ENCODE measurements at places on chromosomes 11 and 22.

GRCh38 chr22:39428597-39429071 is 28.2 kb upstream of the MGAT3 start:
- no peak for DNase-seq

DNA sequence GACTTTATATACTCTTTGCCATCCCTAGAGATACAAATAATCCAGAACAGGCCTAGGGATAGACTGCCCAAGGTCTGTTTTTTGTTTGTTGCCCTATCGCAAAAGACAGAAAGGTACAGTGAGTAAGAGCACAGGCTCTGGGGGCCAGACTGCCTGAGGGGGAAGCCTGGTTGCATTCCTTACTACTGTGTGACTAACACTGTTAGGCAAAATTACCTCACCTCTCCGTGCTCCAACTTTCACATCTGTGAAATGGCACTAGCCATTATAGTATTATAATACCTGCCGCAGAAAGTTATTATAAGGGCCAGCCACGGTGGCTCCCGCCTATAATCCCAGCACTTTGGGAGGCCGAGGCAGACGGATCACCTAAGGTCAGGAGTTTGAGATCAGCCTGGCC is 14.5 kb downstream of the SLC35F2 start:
- DNase-seq = no peak

GRCh38 chr11:79809487-79809886 is 368.7 kb upstream of the TENM4 start:
- DNase-seq = no peak

- DNase-seq = no peak
Observed at GRCh38 chr22:26995235-26995634, 337.8 kb downstream of the MIAT start.

- DNase-seq = no peak
Observed at GRCh38 chr11:125512106-125512505, 16.0 kb upstream of the FEZ1 start.

- no peak for DNase-seq
Observed at GRCh38 chr11:64608046-64608445, 17.0 kb downstream of the SLC22A12 start.

DNA sequence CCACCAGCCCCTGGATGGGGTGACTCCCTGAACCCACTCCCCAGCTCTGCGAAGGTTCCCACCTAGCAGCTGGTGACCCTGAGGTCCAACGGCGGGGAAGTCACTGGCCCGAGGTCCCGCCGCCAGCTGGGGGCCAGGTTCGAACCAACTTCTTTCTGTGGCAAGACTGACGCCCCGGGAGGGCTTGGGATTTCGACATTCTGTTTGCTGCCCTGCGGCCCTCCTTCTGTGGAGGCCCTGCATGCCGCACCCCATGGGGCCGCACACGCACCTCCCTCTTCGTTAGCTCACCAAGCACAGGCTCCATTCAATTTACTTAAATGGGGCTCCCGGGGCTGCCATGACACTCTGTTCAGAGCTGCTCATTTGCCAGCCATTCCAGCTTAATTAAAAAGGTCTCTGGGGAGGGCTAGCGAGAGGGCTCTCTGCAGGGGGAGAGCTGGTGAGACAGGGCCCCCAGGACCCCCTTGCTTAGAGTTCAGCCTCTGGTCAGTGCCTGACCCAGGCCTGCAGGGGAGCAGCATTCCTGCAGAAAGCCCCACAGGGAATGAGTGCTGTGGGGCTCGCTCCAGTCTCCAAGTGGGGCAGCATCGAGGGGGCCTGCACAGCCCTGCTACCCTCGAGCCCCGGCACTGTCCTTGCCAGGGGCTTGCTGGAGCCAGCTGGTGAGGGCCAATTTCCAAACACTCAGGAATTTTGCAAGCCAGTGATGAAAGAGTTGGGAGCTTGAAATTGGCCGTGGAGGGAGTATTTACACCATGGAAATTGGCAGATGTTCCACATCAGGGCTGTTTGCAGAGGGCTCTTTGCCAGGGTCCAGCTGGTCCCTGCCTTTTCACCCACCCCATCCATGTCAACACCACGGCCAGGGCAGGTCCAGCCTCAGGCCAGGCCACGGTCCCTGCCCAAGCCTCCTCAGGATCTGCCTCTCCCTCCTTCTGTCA is 80.8 kb downstream of the CACNA1I start:
- no peak for DNase-seq

- no peak for DNase-seq
Observed at GRCh38 chr22:42978453-42979103, 36.4 kb downstream of the PACSIN2 start.

DNA sequence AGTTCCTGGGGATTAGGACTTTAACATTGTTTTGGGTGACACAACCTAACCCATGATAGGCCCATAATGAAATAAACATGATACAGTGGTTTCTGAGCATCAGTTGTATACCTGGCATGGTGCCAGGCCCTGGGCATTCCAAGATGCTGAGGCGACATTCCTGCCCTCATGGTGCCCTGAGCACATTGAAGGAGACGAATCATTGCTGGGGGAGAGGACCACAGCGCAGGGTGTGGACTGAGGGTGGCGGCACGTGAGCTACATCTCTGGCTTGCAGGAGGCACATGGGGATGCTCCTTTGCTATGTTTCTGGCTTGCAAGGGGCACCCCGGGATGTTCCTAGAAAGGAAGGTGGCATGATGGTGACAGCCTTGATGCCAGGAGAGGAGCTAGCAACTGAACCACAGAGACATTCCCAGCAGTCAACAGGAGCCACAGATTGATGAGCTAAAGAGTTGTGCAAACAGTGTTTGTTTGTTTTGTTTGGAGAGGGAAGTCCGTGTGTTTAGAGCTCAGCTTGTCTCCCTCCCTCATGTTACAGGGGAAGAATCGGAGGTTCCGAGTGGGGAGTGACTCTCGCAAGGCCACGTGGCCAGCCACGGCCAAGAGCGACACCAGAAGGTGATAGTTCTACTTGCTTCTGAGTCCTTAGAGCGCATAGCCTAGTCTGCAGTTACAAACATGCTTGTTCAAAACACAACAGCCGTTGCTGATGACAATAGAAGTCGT is 106.4 kb downstream of the MIAT start:
- DNase-seq = no peak

- DNase-seq = peak; percentile 78
Observed at GRCh38 chr11:117843666-117844484, 19.3 kb upstream of the FXYD2 start.

DNA sequence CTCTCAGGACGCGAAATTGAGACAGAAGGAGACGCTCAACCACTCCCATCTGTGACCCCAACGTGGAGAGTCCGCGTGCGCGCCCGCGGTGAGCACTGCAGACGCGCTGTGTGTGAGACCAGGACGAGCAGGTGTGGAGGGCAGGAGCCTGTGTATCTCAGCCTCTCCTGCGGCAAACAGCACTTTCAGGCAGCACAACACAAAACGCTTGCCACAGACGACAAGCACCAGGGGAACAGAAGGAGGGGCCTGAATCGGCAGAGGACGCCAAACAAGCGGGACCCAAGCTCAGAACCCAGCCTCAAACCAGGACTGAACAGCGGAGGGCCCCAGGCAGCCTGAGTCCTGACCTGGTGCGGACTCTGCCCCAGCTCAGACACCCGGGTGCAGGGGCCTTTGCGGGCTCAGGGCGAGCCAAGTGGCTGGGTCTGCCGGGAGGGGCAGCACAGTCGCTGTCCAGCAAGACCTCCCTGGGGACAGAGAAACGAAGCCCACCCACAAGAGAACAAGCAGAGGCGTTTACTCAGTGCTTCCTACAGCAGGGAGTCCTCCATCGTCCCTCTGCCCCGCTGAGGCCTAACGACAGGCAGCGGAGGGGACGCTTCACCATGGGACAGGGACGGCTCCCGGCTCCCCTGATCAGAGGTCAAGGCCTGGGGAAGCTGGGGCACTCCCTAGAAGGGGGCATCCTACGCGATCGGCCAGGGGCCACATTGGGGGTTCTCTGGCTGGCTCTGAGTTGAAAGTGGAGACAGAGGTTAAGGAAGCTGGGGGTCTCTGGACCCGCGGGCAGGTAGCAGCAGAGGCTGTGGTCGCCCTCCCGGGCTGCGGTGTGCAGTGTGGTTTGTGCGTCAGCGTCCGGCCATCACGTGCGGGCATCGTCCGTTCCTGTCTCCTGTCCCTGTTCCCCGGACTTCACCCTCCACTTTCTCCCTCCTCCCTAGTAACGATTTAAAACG is 560.8 kb downstream of the BRD1 start:
- no peak for DNase-seq

DNA sequence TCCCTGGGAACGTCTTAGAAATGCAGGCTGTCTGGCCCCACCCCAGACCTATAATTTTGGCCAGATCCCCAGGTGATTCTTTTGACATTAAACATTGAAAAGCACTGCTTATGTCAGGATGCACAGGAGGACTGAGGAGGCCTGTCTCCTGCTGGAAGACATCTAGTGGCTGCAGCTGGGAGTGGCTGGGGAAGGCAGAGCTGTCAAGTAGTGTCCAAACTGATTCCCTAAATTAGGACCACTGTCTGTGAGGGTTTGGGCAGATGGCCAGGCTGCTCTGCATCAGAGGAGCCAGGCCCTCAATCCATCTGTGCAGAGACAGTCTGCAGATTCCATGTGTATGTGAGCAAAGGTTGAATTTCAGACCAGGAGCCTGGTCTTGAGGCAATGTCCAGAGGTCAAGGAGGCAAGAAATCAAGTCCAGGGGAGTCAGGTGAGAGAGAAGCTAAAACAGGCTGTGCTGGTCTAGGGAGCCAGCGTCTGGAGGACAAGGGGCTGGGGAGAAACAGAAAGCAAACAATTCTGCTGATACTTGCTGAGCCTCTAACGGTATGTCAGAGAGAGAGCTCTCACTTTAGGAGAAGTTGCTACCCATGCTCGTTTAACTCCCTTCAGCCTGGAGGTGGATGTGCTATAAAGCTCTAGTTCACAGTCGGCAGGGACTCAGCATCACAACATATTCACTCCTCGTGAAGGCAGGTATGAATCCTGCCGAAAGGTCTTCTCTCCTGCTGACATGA is 15.3 kb upstream of the SYTL2 start:
- DNase-seq = peak; percentile 49

GRCh38 chr11:3353066-3353465 is 25.9 kb downstream of the ZNF195 start:
- DNase-seq = no peak

DNA sequence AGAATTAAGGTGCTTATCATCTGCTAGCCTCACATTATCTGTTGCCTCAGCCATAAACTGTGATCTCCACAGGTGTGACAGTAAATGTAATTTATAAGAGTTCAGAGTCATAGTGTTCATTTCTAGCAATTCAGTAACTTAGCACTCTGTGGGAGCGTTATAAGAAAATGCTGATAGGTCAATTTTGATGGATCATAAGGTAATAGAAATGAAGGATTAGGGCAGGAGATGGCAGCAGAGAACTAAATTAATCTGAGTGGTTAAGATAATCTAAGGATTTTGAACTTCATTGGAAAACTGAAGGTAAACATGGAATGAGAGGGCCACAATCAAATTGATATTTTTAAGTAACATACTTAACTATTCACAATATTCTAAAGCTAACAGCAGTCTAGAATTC is 26.5 kb upstream of the SLC22A9 start:
- no peak for DNase-seq

DNA sequence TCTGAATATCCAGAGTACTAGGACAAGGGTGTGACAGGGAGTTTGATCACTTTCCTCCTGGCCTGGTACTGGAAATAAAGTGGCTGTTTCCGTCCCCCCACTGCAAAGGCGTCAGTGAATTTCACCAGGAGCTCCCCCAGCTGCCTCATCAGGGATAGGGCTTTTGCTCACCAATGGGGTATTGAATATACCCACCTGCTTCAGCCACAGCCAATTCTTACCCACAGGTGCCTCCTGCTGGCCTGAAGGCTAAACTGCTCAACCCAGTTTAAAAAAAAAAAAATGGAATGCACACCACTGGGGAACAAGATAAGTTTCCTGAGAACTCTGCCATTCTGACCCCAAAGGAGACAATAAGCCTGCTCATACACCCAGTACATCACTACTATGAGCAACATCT is 65.3 kb upstream of the MS4A8 start:
- DNase-seq = peak; percentile 56

DNA sequence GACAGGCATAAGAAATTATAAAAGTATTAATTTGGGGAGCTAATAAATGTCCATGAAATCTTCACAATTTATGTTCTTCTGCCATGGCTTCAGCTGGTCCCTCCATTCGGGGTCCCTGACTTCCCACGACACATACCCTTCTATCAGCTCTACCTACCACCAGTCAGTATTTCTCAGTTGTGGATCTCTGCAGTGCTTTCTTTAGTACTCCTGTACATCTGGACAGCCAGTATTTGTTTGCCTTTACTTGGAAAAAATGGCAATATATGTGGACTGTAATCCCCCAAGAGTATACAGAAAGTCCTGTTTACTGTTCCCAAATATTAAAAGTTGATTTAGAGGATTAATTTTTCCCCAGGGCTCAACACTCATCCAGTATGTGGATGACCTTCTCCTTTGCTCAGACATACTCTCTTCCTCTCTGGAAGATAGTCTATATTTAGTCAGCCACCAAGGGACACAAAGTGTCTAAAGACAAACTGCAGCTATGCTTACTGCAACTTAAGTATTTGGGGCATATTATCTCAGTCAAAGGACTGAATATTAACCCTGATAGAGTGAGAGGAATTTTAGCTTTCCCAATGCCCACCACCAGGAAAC is 7.3 kb upstream of the FDX1 start:
- no peak for DNase-seq

DNA sequence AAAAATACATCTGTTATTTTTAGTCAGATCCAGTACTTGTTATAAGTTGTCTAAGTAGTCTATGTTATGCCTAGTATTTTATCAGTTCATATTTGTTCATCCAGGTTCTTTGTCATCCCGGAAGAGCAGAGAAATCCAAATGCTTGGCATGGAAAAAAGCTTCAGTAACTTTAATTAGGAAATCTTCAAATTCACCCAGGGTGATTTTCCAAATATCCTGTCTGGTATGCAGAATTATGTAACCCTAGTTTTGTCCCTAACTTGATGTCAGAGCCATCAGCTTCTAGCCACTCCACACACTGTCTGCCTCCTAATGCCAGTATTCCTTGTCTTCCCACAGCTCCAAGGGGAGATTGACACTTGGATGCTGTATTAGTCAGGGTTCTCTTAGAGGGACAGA is 216.2 kb downstream of the ARHGAP42 start:
- DNase-seq = no peak

DNA sequence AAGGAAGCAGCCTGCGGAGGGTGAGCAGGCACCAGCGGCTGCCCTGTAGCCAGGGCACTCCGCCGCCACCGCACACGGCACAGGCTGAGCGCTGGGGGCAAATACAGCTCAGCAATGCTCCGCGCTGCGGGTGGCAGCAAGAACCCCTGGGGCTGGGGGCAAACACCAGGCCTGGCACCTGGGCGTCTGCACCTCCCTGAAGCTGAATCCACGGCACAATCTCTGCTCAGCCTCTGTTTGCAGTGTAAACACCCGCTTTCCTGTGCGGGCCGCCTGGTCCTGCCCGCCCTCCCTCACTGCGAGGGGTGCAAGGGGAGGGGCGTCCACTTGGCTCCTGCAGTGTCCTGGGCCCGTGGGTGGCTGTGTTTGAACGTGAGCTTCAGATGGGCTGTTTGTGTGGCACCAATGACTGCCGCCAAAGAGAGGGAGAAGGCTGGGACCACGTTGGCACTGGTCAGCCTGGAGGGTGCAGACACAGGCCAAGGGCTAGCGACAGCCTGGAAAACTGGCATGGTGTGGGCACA is 14.8 kb upstream of the MPPED1 start:
- no peak for DNase-seq
